ENCODE measurements at places on chromosomes 16 and 17.
A peak's percentile ranks its signal among the peaks of the same experiment; 100 is the strongest.

GRCh38 chr17:13024526-13025257 lies 6.9 kb upstream of the ELAC2 start:
- peak; percentile 68 for DNase-seq
- H3K4me1 ChIP-seq: peaks cover 5% of the 10 kb centered on the region
- no peaks in the 10 kb centered on the region for H3K36me3 ChIP-seq
- H3K27ac ChIP-seq: no peak overlapping the region
- H3K27me3 ChIP-seq: peaks cover 25% of the 10 kb centered on the region

DNA sequence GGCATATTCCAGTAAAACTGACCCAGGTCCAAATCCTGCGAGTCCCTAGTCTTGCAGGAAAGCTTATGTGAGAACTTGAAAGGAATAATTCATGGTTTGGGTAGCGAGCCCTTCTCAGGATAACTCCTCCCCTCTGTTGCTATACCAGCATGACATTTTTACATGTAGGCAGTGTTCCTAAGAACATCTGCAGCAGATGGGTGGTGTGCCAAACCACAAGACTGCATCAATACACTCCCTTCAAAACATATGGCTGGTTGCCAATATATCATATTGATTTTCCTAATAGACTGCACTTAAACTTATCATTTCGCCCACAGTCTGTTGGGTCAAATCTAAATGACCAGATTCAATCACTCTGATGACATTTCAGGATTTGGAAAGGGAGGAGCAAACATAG lies 19.9 kb downstream of the PSME3IP1 start:
- no peak for DNase-seq
- no peak overlapping the region for H3K4me3 ChIP-seq
- peaks cover 3% of the 10 kb centered on the region for H3K4me1 ChIP-seq
- no peak overlapping the region for H3K27ac ChIP-seq
- peaks cover 26% of the 10 kb centered on the region for H3K36me3 ChIP-seq
- H3K27me3 ChIP-seq: no peaks in the 10 kb centered on the region

- no peaks in the 10 kb centered on the region for H3K4me1 ChIP-seq
- H3K27me3 ChIP-seq: no peaks in the 10 kb centered on the region
- H3K27ac ChIP-seq: no peak overlapping the region
- no peaks in the 10 kb centered on the region for H3K36me3 ChIP-seq
Observed at GRCh38 chr16:48959204-48959603, 322.4 kb downstream of the CBLN1 start.

DNA sequence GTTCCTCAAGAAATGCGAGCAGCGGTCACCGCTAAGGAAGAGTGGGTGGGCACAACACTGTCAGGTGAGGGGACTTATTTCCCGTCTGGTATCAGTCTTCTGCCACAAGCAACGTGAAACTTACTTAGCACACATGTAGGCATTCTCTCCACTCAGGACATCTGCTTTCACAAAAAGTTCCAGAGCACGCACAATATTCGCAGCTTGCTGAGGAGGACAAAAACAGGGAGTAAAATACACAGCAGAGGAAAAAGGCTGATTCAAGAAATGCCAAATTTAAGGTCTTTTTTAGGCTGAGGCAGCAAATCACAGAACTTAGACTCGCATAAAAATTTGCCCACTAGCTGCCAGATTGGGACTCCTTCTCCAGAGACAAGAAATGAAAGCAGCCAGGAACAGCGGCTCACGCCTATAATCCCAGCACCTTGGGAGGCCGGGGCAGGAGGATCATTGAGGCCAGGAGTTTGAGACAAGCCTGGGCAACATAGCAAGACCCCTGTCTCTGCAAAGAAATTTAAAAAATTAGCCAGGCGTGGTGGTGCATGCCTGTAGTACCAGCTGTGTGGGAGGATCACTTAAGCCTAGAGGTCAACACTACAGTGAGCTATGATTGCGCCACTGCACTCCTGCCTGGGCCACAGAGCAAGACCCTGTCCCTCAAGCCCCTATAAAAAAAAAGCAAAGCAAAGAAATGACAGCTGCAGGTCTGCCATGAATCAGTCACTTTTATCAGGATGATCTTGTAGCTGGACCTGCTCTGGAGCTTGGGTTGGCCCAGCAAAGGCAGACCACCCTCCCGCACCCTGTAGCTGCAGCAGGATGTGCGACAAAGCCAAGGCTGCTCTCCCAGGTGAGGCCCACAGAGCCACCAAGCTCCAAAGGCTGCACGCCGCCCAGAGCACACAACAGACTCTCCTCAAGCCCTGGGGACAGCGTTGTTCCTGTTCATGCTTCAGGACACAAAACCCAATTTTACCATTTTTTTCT lies 20.5 kb downstream of the USP36 start:
- H3K36me3 ChIP-seq: peaks cover 74% of the 10 kb centered on the region
- H3K27ac ChIP-seq: peak overlapping the region; percentile 95
- DNase-seq: peak; percentile 18

- H3K36me3 ChIP-seq: no peaks in the 10 kb centered on the region
- H3K4me3 ChIP-seq: no peak overlapping the region
- no peaks in the 10 kb centered on the region for H3K27me3 ChIP-seq
- H3K27ac ChIP-seq: no peak overlapping the region
Observed at GRCh38 chr16:81932668-81933067, 78.6 kb downstream of the SDR42E1 start.

- no peaks in the 10 kb centered on the region for H3K4me1 ChIP-seq
- no peak overlapping the region for H3K4me3 ChIP-seq
- H3K27me3 ChIP-seq: no peaks in the 10 kb centered on the region
- DNase-seq: no peak
Observed at GRCh38 chr16:79008869-79009179, 591.7 kb downstream of the MAF start.

GRCh38 chr17:18185391-18185790 lies 1.8 kb downstream of the ALKBH5 start:
- no peaks in the 10 kb centered on the region for H3K27me3 ChIP-seq
- H3K27ac ChIP-seq: peak overlapping the region; percentile 95
- DNase-seq: no peak

DNA sequence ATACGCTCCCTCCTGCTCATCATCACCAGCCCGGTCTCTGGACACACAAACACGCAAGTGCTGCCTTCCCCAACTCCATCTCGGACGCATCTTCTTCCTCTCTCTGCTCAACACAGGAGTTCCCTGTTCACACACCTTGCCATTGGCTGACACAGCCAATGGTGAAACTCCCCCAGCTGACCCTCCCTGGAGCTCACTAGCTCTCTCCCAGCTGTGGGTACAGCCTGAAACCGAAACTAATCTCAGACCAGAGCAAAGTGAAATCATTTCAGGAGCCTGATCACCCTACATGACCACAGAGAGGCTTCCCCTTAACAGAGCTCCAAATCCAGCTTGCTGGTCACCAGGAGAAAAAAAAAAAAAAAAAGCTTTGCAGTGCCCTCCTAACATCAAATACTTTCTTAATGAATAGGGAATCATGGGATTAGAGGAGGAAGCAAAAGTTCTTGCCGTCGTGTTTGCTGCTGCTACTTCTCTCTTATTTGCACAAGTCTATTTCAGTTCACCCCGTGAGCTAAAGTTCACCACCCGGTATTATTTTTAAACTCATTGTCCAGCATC lies 8.3 kb downstream of the CUEDC1 start:
- no peak overlapping the region for H3K27ac ChIP-seq
- no peaks in the 10 kb centered on the region for H3K36me3 ChIP-seq
- H3K4me3 ChIP-seq: peak overlapping the region; percentile 44
- peaks cover 49% of the 10 kb centered on the region for H3K27me3 ChIP-seq
- peaks cover 47% of the 10 kb centered on the region for H3K4me1 ChIP-seq

DNA sequence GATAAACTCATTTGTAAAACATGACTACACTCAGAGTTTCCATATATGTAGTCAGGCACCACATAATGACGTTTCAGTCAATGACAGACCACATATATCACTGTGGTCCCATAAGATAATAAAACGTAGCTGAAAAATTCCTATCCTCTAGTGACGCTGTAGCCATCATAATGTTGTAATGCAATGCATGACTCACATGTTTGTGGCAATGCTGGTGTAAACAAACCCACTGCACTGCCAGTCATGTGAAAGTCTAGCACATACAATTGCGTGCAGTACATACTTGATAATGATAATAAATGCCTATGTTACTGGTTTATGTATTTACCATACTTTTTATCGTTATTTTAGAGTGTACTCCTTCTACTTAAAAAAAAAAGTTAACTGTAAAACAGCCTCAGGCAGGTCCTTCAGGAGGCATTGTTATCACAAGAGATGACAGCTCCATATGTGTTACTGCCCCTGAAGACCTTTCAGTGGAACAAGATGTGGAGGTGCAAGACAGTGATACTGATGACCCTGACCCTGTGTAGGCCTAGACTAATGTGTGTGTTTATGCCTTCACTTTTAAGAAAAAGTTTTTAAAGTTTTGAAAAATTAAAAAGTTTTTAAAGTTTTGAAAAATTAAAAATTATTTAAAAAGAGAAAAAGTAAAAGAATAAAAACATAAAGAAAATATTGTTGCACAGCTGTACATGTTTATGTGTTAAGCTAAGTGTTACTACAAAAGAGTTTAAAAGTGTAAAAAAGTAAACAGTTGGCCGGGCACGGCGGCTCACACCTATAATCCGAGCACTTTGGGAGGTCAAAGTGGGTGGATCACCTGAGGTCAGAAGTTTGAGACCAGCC lies 9.0 kb downstream of the STAT5B start:
- no peak overlapping the region for H3K4me3 ChIP-seq
- no peaks in the 10 kb centered on the region for H3K27me3 ChIP-seq
- peak overlapping the region; percentile 62 for H3K27ac ChIP-seq
- no peak for DNase-seq

GRCh38 chr17:21299981-21300600 lies 15.6 kb downstream of the MAP2K3 start:
- peaks cover 38% of the 10 kb centered on the region for H3K36me3 ChIP-seq
- no peak overlapping the region for H3K27ac ChIP-seq
- H3K4me1 ChIP-seq: no peaks in the 10 kb centered on the region
- DNase-seq: no peak
- H3K4me3 ChIP-seq: no peak overlapping the region
- H3K27me3 ChIP-seq: no peaks in the 10 kb centered on the region

GRCh38 chr17:39027455-39028035 lies 60.3 kb upstream of the FBXO47 start:
- no peak overlapping the region for H3K27ac ChIP-seq
- DNase-seq: no peak
- H3K27me3 ChIP-seq: peaks cover 63% of the 10 kb centered on the region
- H3K4me3 ChIP-seq: no peak overlapping the region

DNA sequence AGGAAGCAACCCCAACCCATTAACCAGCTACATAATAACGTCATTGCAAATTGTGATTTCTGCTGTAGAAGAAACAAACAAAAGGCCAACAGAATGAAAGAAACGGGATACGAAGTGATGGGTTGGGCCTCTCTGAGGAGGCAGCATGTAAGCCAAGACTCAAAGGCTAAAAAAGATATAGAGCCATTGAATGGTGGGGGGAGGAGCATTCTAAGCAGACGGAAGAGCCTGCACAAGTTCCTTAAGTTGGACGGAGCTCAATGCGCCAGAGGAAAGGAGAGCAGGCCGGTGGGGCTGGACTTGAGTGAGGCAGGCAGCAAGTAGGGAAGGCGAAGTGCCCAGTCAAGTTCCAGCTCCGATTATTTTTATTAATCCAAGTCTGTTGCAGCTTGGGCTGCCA lies 160.3 kb downstream of the SHISA9 start:
- no peak overlapping the region for H3K27ac ChIP-seq
- no peaks in the 10 kb centered on the region for H3K27me3 ChIP-seq
- H3K4me1 ChIP-seq: no peaks in the 10 kb centered on the region
- no peak overlapping the region for H3K4me3 ChIP-seq

DNA sequence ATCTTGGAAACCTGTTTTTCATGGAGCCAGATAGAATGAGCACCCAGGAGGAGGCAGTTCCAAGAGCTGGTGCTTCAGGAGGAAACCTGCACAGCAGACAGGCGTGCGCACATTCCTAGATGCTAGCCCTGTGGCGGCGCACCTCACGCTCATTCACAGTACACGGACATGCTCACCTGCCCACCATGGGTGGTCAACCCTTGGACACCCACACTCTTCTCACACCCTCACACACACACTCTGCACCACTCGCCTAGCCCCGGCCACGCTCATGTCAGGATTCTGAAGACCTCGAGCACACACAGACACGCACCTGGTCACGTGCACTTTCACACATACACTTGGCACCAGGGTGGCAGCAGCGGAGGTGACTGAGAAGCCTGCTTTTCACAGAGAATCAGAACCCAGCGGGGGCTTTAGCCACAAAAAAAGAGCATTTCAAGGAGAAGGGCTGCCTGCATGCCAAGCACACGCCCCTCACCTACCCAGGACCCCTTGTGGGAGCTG lies 28.6 kb downstream of the RAI1 start:
- no peak overlapping the region for H3K4me3 ChIP-seq
- H3K4me1 ChIP-seq: peaks cover 18% of the 10 kb centered on the region
- DNase-seq: no peak
- no peaks in the 10 kb centered on the region for H3K27me3 ChIP-seq
- H3K36me3 ChIP-seq: peaks cover 3% of the 10 kb centered on the region
- peak overlapping the region; percentile 12 for H3K27ac ChIP-seq

- peak within 1 kb of the TSS; percentile 99 for H3K27ac ChIP-seq
- no peaks in the 10 kb centered on the region for H3K27me3 ChIP-seq
- H3K36me3 ChIP-seq: peaks cover 60% of the 10 kb centered on the region
- peaks cover 61% of the 10 kb centered on the region for H3K4me1 ChIP-seq
Observed at GRCh38 chr16:70523743-70524398, at the start of gene SF3B3. Gene SF3B3 (plus strand): TSS chr16:70523816. CDS start chr16:70526657, 2,841 bp downstream.
